Kidney (tissue), 22 donors: ENCODE measurements at places on chromosomes 1 and 21. TPM values are rescaled to one million over a fixed set of nuclear protein-coding genes. Genes with fewer than 3 reads are reported as not detected.

DNA sequence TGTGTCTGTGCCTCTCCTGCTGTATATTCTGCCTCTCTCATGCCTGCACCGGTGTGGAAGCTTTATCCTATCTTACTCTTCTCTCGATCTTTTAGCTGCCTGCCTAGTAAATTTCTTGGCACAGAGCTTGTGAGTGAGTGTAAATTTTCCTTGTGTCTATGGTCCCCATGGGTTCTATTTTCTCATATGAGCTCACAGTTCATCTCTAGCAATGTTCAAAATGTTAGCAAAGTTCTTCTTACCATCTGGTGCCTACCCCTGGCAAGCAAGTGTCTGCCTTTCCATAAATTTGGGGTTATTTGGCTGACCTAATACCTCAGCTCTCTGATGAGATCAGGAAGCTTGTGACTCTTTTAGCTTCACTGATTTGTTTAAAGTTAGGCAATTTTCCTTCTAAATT lies 572.1 kb upstream of the BRINP3 start:
- H3K4me1 ChIP-seq: no peaks in the 10 kb centered on the region
- no peak for DNase-seq
- no peaks in the 10 kb centered on the region for H3K36me3 ChIP-seq
- H3K27me3 ChIP-seq: no peaks in the 10 kb centered on the region
- no peak overlapping the region for H3K4me3 ChIP-seq

GRCh38 chr1:43418858-43419257 lies 29.2 kb downstream of the SZT2 start:
- no peak overlapping the region for H3K4me3 ChIP-seq
- no peak for DNase-seq
- H3K27ac ChIP-seq: no peak overlapping the region
- no peaks in the 10 kb centered on the region for H3K4me1 ChIP-seq

GRCh38 chr1:79928901-79929300 lies 922.4 kb upstream of the ADGRL4 start:
- no peak overlapping the region for H3K4me3 ChIP-seq
- H3K4me1 ChIP-seq: no peaks in the 10 kb centered on the region
- no peak overlapping the region for H3K27ac ChIP-seq
- no peak for DNase-seq

DNA sequence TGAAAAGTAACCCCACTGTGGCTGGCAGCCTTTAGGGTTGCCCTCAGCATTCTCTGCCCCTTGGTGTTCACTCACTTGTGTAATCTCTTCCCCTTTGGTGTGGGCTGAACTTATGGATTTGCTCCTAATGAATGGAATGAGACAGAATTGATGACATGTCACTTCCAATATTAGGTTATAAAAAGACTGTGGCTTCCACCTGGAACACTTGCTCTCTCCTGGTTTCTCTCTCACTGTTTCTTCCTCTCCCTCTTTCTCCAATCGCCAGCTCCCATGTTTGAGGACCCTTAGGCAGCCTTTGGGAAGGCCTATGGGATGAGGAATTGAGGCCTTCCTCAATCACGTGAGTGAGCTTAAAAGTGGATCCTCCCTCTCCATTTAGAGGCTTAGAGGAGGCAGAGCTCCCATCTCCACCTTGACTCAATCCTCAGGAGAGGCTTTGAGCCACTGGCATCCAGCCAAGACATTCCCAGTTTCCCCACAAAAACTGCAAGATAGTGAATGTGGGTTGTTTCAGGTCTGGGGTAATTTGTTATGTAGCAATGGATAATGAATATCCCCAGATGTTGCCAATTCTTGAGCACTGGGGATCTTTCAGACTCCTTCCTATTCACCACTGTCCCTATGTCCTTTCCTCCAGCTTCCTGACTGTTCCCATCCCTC lies 95.5 kb upstream of the CD34 start:
- no peaks in the 10 kb centered on the region for H3K27me3 ChIP-seq
- H3K4me3 ChIP-seq: no peak overlapping the region
- no peaks in the 10 kb centered on the region for H3K36me3 ChIP-seq
- no peak for DNase-seq
- no peak overlapping the region for H3K27ac ChIP-seq
- no peaks in the 10 kb centered on the region for H3K4me1 ChIP-seq

S100A14 gene
- total RNA-seq: 75.9 TPM

DNA sequence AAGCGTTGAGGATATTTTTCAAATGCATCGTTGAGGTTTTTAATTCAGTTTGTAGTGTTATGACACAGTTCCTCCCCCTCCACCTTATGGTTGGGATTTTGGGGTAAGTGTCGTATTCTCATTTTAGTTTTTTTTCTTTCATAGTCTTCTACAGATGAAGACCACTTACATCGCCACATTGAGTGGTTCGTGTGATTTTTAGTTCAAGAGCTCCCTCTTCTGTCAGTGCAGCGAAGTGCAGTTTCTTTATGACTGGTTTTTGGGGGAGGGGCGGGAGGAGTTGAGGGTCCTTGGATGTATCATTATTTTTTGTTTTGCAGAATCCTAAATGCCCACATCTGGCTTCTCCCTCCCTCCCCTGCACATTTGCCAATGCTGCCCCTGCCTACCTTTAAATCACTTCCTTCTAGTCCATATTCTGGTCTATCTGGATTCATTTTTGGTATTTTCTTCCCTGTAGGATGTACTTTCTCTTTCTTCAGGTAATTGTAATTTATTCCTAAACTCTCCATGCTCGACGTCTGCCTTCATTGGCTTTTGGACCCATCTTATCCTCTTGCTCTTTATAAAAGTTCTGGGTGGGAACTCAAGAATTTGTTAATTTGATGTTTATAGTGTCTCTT lies 433.1 kb downstream of the CAMTA1 start:
- H3K36me3 ChIP-seq: no peaks in the 10 kb centered on the region
- H3K27ac ChIP-seq: no peak overlapping the region
- H3K27me3 ChIP-seq: no peaks in the 10 kb centered on the region
- DNase-seq: peak; percentile 49
- no peak overlapping the region for H3K4me3 ChIP-seq

GRCh38 chr1:95033843-95034242 lies 38.9 kb downstream of the ALG14 start:
- DNase-seq: no peak
- H3K4me3 ChIP-seq: no peak overlapping the region
- H3K27me3 ChIP-seq: no peaks in the 10 kb centered on the region
- no peaks in the 10 kb centered on the region for H3K4me1 ChIP-seq

DNA sequence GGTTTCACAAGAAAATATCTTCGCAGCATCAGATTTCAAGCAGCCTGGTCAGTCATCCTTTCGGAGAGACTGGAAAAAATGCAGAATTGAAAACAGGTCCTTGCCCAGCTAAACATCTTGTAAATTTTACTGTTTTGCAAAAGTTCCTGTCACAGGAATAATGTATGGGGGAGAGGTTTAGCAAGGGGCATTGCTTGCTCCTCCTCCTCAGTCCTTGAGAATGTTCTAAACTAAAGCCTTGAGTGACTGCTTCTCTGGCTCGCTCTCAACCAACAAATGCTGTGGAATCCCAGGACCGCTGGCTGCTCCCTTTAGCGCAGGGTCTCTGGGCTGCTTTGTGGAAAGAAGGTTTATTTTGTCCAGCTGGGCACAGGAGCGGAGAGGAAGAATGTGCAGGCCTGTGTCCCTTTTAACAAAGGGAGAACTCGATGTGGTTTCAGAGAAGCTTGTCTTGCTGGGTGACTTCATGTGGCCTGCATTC lies 33.6 kb upstream of the FHAD1 start:
- H3K4me1 ChIP-seq: peaks cover 32% of the 10 kb centered on the region
- H3K36me3 ChIP-seq: peaks cover 4% of the 10 kb centered on the region
- DNase-seq: peak; percentile 61
- no peaks in the 10 kb centered on the region for H3K27me3 ChIP-seq
- peak overlapping the region; percentile 26 for H3K27ac ChIP-seq

GRCh38 chr1:228000416-228000815 lies 6.4 kb upstream of the WNT3A start:
- no peak overlapping the region for H3K27ac ChIP-seq
- H3K4me1 ChIP-seq: no peaks in the 10 kb centered on the region
- no peak for DNase-seq

DNA sequence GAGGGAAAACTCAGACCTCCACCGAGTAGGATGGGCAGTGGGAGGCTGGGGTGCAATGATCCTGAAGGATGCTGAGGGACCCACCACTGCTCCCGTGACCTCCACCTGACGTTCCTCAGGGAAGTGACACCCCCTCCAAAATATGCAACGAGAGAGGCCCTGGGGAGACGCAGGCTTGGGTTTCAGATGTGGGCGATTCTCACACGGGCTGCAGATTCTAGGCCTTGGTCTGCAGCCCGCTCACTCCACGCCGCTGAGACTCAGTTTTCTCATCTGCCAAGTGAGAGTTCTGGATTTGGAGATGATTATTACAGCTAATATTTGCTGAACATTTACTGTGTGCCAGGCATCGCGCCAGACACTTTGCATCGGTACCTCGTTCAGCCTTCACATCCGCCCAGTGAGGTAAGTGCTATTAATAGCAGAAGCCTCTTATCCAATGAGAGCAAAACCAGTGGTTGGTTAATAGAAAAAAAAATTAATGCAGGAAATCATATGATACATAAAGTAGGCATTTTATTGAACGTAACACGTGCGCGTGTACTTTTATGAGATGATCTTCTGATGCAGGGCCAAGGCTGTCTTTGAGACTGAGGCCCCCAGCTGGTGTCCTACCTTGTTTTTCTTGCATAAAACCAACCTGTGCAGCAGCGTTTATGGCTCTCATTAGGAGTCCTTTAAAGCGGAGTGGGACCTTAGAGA lies 102.0 kb upstream of the RUNX3 start:
- no peak for DNase-seq
- no peaks in the 10 kb centered on the region for H3K4me1 ChIP-seq
- no peaks in the 10 kb centered on the region for H3K36me3 ChIP-seq
- no peak overlapping the region for H3K4me3 ChIP-seq
- no peaks in the 10 kb centered on the region for H3K27me3 ChIP-seq
- H3K27ac ChIP-seq: no peak overlapping the region

- DNase-seq: no peak
- no peaks in the 10 kb centered on the region for H3K36me3 ChIP-seq
- H3K4me1 ChIP-seq: no peaks in the 10 kb centered on the region
- no peaks in the 10 kb centered on the region for H3K27me3 ChIP-seq
- H3K27ac ChIP-seq: no peak overlapping the region
- H3K4me3 ChIP-seq: no peak overlapping the region
These were observed 172.5 kb downstream of the ST6GALNAC5 start for GRCh38 chr1:77039739-77040138.

HEYL gene
- total RNA-seq: 32.8 TPM

- H3K27me3 ChIP-seq: no peaks in the 10 kb centered on the region
- no peak overlapping the region for H3K27ac ChIP-seq
- DNase-seq: no peak
- no peaks in the 10 kb centered on the region for H3K4me1 ChIP-seq
- H3K4me3 ChIP-seq: no peak overlapping the region
- H3K36me3 ChIP-seq: no peaks in the 10 kb centered on the region
These were observed 249.0 kb downstream of the PTPRU start for GRCh38 chr1:29485096-29485925.

GRCh38 chr1:50989694-50990093 lies 19.6 kb downstream of the CDKN2C start:
- no peak overlapping the region for H3K27ac ChIP-seq
- H3K27me3 ChIP-seq: no peaks in the 10 kb centered on the region
- no peaks in the 10 kb centered on the region for H3K4me1 ChIP-seq

OR2T27 gene
- total RNA-seq: not detected

GRCh38 chr1:229249854-229250644 lies 20.9 kb upstream of the RAB4A start:
- H3K4me1 ChIP-seq: no peaks in the 10 kb centered on the region
- H3K27ac ChIP-seq: no peak overlapping the region
- DNase-seq: no peak
- H3K27me3 ChIP-seq: no peaks in the 10 kb centered on the region

DISP3 gene
- total RNA-seq: 0.19 TPM

DNA sequence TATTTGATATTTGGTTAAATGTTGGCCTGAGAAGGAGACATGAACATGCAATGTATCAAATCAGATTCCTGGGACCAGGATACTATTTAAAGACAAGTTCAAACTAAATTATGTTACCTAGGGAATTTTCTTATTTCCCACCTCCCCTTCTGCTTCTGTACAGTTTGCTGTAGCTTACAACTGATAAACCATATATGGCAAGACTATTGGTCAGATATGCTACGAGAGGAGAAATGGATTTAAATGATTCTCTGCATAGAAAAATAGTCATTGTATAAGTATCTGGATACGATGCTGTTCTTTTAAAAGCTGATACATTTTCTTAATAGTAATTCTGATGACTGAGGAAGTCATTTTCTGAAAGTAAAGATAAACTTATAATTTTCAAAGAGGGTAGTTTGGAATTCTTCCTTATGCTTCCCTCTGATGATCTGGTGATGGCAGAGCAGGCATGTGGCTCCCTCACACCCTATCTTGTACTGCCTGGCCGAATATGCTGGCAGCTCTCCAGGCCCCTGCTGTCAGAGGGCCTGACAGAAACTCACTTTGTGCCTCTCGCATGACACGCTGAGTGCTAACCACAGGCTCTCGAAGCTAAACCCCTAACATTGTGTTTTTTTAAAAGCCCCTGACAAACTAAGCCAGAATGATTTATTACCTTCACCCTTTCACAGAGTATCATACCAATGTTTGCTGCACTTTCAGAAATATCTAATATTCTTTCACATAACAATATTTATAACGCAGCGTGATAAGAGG lies 19.4 kb downstream of the RRP15 start:
- no peaks in the 10 kb centered on the region for H3K27me3 ChIP-seq
- H3K4me1 ChIP-seq: no peaks in the 10 kb centered on the region
- H3K27ac ChIP-seq: no peak overlapping the region
- H3K36me3 ChIP-seq: peaks cover 2% of the 10 kb centered on the region

MMEL1 gene
- 4.0 TPM for total RNA-seq

DNA sequence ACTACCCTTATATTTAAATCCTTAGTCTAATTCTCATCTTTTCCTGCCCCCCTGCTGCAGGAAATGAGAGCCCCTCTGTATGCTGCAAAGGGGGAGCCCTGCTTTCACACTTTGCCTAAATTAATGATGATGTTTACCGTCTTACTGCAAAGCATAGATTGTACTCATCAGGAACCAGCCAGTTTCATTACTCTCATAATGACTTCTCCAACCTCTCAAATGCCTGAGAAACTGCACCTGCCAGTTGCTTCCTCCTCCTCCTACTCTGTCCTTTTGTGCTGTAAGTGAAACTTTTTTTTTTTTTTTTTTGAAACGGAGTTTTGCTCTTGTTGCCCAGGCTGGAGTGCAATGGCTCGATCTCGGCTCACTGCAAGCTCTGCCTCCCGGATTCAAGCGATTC lies 101.7 kb downstream of the ADSS2 start:
- H3K36me3 ChIP-seq: no peaks in the 10 kb centered on the region
- no peak overlapping the region for H3K4me3 ChIP-seq
- no peaks in the 10 kb centered on the region for H3K27me3 ChIP-seq
- DNase-seq: peak; percentile 65

C1orf56 gene
- total RNA-seq: 6.2 TPM

DNA sequence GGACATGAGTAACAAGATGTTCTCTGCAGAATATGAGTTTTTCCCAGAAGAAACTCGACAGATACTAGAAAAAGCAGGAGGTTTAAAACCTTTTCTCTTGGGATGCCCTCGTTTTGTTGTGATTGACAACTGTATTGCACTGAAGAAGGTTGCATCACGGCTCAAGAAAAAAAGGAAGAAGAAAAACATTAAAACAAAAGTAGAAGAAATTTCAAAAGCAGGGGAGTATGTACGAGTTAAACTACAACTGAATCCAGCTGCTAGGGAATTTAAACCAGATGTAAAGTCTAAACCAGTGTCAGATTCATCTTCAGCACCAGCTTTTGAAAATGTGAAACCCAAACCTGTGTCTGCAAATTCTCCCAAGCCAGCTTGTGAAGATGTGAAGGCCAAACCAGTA lies 92.5 kb downstream of the TTC3 start:
- H3K27ac ChIP-seq: no peak overlapping the region
- H3K4me3 ChIP-seq: no peak overlapping the region
- H3K27me3 ChIP-seq: no peaks in the 10 kb centered on the region
- no peak for DNase-seq
- H3K4me1 ChIP-seq: no peaks in the 10 kb centered on the region

- peaks cover 7% of the 10 kb centered on the region for H3K4me1 ChIP-seq
- H3K27ac ChIP-seq: peak overlapping the region; percentile 68
- DNase-seq: no peak
These were observed 691 bp upstream of the MPZL1 start for GRCh38 chr1:167720965-167721616.
